Activated naive CD8-positive, alpha-beta T cell treated with anti-CD3 and anti-CD28 coated beads, Interleukin-2, amount 10 ng/mL, durations not matched to agents 7 days and 5 days (primary cell): ENCODE measurements at places on chromosomes 12 and 14. TPM values are rescaled to one million over a fixed set of nuclear protein-coding genes. Genes with fewer than 3 reads are reported as not detected.

GRCh38 chr12:47793015-47793681, 20.1 kb downstream of the SLC48A1 start:
- no peak overlapping the region for H3K4me3 ChIP-seq
- peaks cover 4% of the 10 kb centered on the region for H3K4me1 ChIP-seq
- H3K27me3 ChIP-seq = no peaks in the 10 kb centered on the region
- DNase-seq = no peak
- H3K36me3 ChIP-seq = peaks cover 28% of the 10 kb centered on the region

GRCh38 chr12:54026640-54027441, 1.4 kb upstream of the HOXC6 start:
- DNase-seq = no peak
- no peak overlapping the region for H3K27ac ChIP-seq
- H3K4me1 ChIP-seq = peaks cover 16% of the 10 kb centered on the region
- H3K4me3 ChIP-seq = peak overlapping the region; percentile 33
- H3K36me3 ChIP-seq = no peaks in the 10 kb centered on the region

- H3K27ac ChIP-seq = no peak overlapping the region
- no peaks in the 10 kb centered on the region for H3K4me1 ChIP-seq
- no peaks in the 10 kb centered on the region for H3K36me3 ChIP-seq
- DNase-seq = no peak
Observed at GRCh38 chr14:46279327-46279726, 372.3 kb downstream of the RPL10L start.

DNA sequence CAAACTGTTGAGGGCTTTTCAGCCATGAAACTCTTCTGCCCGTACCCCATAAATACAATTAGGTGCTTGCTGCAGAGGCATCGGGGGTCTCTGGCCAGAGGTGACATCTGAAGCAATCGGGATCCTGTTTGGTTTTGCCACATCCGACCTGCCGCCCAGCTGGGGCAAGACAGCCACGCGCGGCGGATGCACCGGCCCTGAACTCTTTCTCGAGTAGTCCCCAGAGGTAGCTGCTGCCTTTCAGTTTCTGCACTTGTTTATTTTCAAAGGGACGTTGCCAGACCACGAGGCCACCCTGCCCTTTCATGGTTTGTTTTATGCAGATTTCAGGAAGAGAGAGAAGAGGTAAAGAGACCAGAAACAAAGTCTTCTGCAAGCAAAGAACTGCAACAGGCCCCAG, 10.6 kb upstream of the MLXIP start:
- peaks cover 27% of the 10 kb centered on the region for H3K4me1 ChIP-seq
- peaks cover 2% of the 10 kb centered on the region for H3K27me3 ChIP-seq
- peaks cover 2% of the 10 kb centered on the region for H3K36me3 ChIP-seq
- peak; percentile 75 for DNase-seq
- H3K27ac ChIP-seq = peak overlapping the region; percentile 91
- peak overlapping the region; percentile 70 for H3K4me3 ChIP-seq

DNA sequence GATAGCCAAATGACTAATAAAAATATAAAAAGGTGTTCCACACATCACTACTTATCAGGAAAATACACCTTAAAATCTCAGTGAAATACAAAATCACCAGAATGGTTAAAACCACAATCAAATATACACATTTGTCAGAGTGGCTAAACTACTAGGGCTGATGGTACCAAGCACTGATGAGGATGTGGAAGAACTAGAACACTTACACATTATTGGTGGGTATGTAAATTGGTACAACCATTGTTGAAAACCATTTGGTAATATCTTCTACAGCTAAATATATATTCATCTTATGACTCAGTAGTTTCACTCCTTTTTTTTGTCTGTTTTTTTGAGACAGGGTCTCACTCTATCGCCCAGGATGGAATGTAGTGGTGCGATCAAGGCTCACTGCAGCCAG, 48.5 kb upstream of the TTC7B start:
- peaks cover 24% of the 10 kb centered on the region for H3K36me3 ChIP-seq
- H3K4me3 ChIP-seq = no peak overlapping the region
- DNase-seq = no peak
- no peaks in the 10 kb centered on the region for H3K4me1 ChIP-seq
- H3K27ac ChIP-seq = no peak overlapping the region

DNA sequence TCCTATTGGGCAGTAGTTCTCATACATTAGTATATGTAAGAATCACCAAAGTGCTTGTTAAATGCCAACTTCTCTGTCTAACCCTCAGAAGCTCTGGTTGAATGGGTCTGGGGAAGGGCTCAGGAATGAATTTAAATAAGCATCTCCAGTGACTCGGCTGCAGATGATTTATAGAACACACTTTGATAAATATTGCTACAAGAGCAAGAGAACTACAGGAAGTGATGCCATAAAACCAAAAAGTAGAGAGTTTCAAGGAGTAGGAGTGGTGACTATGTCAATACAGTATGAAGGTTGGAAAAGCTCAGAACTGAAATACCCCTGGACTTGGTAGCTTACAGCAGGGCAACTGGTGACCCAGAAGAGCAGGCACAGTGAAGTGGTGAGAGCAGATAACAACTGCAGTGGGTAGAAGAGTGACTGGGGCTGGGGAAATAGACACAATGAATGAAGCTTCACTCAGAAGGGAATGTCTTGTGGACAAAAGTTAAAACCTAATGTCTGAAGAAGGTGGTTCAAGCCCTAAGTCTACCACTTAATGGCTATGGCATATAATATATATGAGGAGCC, 8.0 kb upstream of the PLEKHA5 start:
- no peak overlapping the region for H3K27ac ChIP-seq
- no peak for DNase-seq
- H3K36me3 ChIP-seq = no peaks in the 10 kb centered on the region
- peaks cover 5% of the 10 kb centered on the region for H3K27me3 ChIP-seq
- no peaks in the 10 kb centered on the region for H3K4me1 ChIP-seq

DNA sequence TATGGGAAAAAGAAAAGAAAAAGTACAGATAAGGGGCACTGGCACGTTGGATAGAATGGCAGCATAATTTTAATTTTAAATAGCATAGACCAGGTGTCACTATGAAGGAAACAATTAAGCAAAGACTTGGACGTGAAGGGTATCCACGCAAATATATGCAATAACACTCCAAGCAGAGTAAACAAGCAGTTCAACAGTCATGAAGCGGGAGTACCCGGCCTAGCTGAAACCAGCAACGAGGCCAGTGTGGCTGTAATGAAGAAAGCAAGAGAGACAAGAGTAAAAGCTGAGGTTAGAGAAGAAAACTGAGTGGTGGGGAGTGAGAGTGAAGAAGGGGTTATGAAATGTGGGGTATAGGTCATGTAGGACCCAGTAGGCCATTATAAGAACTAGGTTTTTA, 85.4 kb downstream of the BCL2L14 start:
- H3K4me1 ChIP-seq = no peaks in the 10 kb centered on the region
- DNase-seq = no peak
- peaks cover 22% of the 10 kb centered on the region for H3K27me3 ChIP-seq
- no peak overlapping the region for H3K4me3 ChIP-seq

GRCh38 chr14:45287610-45288009, 34.6 kb upstream of the MIS18BP1 start:
- no peaks in the 10 kb centered on the region for H3K36me3 ChIP-seq
- no peak overlapping the region for H3K4me3 ChIP-seq
- peaks cover 7% of the 10 kb centered on the region for H3K4me1 ChIP-seq
- peaks cover 6% of the 10 kb centered on the region for H3K27me3 ChIP-seq

GRCh38 chr12:124087266-124088051, 114.4 kb downstream of the ZNF664 start:
- H3K27me3 ChIP-seq = no peaks in the 10 kb centered on the region
- no peaks in the 10 kb centered on the region for H3K4me1 ChIP-seq
- H3K36me3 ChIP-seq = no peaks in the 10 kb centered on the region
- no peak for DNase-seq
- no peak overlapping the region for H3K4me3 ChIP-seq

The DPF3 gene
- total RNA-seq = 4.1 TPM

The LRFN5 gene
- total RNA-seq = not detected

GRCh38 chr12:96882862-96883261, 24.2 kb upstream of the NEDD1 start:
- DNase-seq = no peak
- H3K4me1 ChIP-seq = no peaks in the 10 kb centered on the region
- no peaks in the 10 kb centered on the region for H3K36me3 ChIP-seq
- H3K27me3 ChIP-seq = peaks cover 10% of the 10 kb centered on the region
- no peak overlapping the region for H3K27ac ChIP-seq
- no peak overlapping the region for H3K4me3 ChIP-seq

The ALKBH2 gene
- total RNA-seq = 13.0 TPM

DNA sequence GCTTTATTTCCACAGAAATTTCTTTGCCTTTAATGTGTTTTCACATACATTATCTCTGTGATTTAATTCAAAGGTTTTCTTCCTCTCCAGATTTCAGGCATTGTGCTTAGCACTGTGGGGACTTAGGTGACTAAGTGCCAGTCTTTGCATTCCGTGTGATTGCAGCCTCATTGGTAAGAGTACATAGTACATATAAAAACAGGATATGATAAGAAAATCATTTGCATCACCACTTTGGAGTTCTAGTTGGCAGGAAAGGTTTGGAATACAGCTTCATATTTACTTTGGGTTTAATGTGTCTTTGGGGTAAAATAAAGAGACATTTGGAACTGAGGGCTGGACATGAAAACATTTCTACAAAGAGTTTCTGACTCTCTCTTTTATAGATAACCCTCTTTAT, 37.8 kb upstream of the C12orf75 start:
- H3K36me3 ChIP-seq = peaks cover 1% of the 10 kb centered on the region
- no peak overlapping the region for H3K27ac ChIP-seq
- no peaks in the 10 kb centered on the region for H3K4me1 ChIP-seq
- H3K27me3 ChIP-seq = peaks cover 18% of the 10 kb centered on the region

DNA sequence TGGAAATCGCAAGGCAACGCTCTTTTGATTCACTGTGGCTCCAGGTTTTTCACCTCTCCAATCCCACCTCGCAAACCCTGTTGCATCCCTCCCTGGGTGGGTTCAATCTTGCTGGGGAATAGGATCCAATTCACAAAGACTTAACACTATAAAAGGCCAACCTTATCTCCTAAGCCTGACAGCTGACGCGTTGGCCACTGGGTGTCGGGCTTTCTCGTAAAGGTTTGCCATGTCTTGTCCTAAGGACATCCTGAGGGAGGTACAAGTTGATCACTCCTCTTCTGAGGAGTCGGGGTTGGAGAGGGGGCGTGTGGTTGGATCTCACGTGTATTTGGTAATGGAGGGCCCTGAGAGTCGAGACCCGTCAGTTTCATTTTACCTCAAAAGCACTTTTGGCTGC, 112.6 kb upstream of the FZD10 start:
- no peak overlapping the region for H3K27ac ChIP-seq
- no peak overlapping the region for H3K4me3 ChIP-seq
- H3K4me1 ChIP-seq = peaks cover 6% of the 10 kb centered on the region
- no peak for DNase-seq
- H3K27me3 ChIP-seq = peaks cover 24% of the 10 kb centered on the region
- peaks cover under 1% of the 10 kb centered on the region for H3K36me3 ChIP-seq

DNA sequence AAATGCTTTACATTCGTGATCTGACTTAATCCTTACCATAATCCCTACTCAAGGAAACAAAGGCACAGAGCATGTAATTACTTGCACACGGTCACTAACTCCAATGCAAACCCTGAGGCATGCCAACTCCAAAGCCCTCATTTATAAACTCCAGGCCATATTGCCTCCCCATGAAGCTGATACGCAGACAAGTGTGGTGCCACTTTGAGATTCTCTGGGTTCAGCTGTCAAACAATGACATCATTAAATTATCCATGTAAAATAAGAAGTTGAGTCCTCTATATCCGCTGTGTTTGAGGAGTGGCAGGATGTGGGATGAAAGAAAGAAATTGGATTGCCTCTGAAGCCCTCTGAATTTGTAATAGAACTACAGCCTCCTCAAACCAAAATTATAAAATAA, 62.8 kb downstream of the ANO4 start:
- no peak overlapping the region for H3K27ac ChIP-seq
- H3K4me3 ChIP-seq = no peak overlapping the region
- H3K4me1 ChIP-seq = no peaks in the 10 kb centered on the region
- DNase-seq = no peak

DNA sequence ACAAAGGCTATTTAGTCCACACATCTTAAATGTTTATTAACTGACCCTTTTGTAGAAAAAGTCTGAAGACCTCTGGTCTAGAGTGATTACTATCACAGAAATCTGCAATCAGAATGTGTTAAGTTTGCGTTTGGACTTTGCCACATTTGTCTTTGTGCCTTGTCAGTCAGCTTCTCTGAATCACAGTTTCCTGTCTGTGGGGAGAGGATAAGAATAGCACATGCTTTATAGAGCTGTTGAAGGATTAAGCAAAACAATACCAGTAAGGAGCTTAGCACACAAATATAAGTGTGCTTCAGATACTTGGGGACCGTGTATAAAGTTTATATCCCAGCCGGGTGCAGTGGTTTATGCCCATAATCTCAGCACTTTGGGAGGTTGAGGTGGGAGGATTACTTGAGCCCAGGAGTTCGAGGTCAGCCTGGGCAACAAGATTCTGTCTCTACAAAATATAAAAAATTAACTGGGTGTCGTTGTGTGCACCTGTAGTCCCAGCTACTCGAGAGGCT, 63.0 kb upstream of the BTG1 start:
- H3K4me1 ChIP-seq = peaks cover 35% of the 10 kb centered on the region
- peak; percentile 40 for DNase-seq
- H3K4me3 ChIP-seq = peak overlapping the region; percentile 59
- H3K27me3 ChIP-seq = no peaks in the 10 kb centered on the region

DNA sequence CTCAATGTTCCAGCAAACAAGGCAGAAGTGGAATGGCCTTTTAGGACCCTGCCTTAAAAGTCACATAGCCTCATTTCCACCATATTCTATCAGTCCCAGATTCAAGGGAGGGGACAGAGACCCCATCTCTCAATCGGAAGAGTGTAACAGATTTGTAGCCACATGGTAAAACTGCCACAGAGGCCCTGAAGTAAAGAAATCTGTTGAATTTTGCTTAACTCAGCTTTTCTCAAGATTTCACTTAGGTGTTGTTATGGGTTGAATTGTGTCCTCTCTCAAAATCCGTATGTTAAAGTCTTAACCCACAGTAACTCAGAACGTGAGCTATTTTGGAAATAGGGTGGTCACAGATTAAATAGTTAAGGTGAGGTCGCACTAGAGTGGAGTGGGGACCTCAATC, 22.7 kb upstream of the CCDC60 start:
- H3K27ac ChIP-seq = no peak overlapping the region
- H3K4me1 ChIP-seq = no peaks in the 10 kb centered on the region
- DNase-seq = no peak
- H3K4me3 ChIP-seq = no peak overlapping the region
- H3K27me3 ChIP-seq = no peaks in the 10 kb centered on the region

DNA sequence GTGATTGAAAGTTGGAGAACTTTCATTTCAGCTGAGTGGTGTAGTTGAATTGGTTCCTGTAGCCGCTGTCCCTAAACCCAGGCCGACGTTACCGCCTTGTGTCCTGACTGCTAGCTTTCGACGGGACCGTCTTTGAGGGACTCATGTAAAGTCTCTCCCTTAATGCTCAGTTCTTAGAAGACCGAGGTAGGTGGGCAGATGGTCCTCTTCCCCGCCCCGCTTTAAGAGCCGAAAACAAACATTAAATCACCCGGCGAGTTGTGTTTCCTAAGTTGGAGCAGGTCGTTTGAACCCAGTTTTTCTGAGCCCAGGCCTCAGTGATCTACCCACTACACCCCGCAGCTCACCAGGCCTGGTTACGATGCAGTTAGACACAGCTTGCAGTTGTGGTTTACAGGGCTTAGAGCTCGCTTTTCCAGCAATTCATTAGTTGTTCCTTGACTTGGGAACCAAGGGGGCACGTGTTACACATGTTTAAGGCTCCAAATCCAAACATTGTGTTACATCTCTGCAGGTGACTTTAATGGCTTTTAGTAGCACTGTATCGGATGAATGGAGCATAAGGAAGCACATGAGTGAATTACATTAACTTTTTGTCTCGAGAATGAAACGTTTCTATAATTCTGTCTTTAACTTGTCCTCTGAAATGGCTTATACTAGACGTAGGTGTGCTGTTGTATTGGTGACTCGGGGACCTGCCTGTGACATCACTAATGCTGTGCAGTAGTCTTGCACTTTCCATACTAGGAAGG, 790 bp downstream of the NEDD1 start:
- peak; percentile 50 for DNase-seq
- H3K4me1 ChIP-seq = peaks cover 43% of the 10 kb centered on the region
- H3K27me3 ChIP-seq = peaks cover 18% of the 10 kb centered on the region
- peak overlapping the region; percentile 94 for H3K27ac ChIP-seq
- peak overlapping the region; percentile 97 for H3K4me3 ChIP-seq
